ENCODE measurements at places on chromosomes 3 and 15.

GRCh38 chr15:65333148-65333820, 28.8 kb downstream of the RNU5B-1 start:
- DNase-seq: no peak

DNA sequence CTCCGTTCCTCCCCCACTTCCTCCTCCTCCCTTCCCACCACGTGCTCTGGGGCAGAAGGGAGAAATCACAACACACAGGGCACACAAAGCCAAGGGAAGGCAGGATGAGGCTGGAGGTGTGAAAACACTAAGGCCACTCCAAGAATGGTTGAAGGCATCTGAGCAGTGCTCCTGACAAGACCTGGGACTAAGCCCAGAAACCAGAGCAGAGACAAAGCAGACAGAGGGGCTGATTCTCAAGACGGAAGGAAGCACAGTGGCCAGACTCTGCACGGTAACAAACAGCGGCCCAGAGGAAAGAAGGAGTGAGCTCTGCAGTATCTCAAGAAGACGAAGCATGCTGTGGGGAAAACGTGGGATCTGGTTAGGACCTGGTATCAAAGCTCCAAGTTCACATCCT, 78.1 kb downstream of the ADCY5 start:
- no peak for DNase-seq

DNA sequence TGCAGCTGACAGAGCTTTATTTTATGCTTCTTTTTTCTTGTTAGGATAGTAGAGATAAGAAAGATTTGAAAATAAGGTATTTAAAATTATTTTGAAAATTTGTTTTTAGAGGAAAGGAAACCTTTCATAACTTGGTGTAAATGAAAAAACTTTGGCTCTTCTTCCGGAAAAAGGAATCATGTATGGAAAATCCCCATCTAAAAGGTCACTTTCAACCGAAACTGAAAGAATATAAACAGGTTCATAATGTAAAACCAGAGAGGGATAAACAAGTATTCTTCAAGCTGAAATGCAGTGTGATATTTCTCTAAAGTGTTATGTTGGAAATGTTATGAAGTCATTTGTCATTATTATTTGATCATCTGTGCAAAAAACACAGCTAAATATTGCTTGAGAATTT, 246.8 kb downstream of the NFKBIZ start:
- DNase-seq: no peak

- peak; percentile 78 for DNase-seq
These were observed 37.3 kb downstream of the MLH1 start for GRCh38 chr3:37030588-37030987.

- DNase-seq: no peak
These were observed 59.5 kb downstream of the ZNF609 start for GRCh38 chr15:64519897-64520296.

DNA sequence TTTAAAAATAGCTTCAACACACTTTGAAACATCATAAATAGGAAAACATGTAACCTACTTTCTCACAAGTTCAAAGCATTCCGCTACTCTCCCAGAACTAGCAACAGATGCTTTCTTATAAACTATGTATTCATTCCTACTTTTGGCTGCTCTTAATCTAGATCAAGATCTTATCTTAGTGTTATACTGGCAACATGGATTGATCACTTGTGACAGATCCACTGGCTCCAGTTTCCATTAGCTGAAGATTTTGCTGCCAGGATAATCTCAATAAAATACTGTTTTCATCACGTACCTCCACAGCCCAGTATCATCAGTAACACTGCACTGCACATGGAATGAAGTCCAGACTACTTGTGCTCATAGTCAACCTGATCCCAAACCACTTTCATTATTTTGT, 491.7 kb upstream of the AGTR1 start:
- no peak for DNase-seq

DNA sequence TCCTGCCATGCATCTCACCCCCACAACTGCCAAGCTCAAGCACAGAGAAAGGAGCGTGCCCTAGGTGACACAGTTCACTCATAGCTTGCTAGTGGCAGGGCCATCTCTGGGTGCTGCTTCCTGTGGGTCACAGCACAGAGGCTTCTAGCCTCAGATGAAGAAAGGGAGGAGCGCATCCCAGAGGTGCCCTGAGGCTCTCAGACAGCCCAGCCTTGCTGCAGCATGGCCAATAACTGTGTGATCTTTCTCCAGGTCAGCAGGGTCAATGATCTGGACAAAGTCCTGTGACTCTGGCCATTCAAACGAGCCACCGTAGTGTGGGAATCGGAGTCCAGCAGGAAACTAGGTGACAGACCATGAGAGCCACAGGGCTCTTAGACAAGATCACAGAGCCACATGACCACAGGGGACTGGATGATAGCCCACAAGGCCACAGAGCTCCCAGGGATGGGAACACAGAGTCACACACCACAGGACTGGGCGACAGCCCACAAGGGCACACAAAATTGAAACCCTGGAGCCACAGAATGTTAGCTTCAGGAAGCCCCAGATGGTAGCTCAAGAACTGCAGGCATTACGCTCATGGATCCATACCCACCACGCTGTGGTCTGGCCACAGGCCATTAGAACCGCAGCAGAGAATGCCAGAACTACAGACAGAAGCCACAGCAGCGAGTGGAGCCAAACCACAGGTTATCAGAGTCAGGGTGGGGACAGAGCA, 25.9 kb upstream of the GRIP2 start:
- no peak for DNase-seq

DNA sequence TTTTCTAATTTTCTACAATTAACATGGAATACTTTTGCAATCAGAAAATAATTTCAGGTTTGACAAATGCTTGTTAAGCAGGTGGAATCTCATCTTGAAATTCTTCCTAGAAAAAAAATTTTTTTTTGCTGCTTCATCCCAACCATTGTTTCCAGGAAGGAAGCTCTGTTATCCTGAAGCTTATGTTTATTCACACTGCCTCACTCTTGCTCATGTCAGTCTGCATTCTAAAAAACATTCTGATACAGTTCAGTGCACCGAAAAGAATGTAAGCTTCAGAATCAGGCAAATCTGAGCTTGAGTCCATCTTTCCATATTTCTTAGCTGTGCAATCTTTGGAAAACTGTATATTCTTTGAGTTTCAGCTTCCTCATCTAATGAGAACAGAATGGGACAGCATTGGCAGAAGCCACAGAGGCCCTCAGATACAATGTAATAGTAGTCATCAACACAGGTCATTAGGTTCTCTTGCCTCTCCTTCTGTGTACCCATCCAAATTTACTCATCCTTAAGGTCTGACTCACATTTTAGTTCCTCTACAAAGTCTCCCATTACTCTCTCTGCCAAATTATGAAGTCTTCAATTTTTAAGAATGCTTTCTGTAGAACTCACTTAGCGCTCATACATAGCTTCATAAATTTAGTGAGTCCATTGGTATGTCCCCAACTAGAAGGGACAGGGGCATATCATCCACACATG, 881.8 kb upstream of the NR2F2 start:
- no peak for DNase-seq

- DNase-seq: no peak
These were observed 261.7 kb downstream of the SLC9A9 start for GRCh38 chr3:143586576-143586975.

DNA sequence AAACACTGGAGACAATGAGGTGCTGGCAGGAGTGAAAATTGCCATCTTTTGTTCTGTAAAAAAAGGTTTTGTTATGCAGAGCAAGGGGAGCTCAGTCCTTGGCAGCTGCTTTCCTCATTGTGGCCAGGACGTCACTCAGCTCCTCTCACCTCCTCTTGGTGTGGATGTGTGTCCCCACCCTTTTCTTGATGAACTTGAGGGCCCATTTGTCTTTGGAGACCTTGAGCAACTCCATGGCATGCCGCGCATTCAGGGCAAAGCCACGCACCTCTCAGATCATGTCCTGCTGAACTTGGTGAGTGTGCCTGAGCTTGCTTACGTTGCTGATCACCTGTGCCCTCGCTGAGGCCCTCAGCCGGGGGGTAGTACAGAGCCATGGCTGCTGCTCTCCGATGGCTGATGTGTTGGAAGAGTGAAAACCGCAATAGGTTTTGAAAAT, 24.5 kb upstream of the BDH1 start:
- DNase-seq: no peak

- DNase-seq: no peak
These were observed 33.9 kb downstream of the SCN10A start for GRCh38 chr3:38782148-38782547.

DNA sequence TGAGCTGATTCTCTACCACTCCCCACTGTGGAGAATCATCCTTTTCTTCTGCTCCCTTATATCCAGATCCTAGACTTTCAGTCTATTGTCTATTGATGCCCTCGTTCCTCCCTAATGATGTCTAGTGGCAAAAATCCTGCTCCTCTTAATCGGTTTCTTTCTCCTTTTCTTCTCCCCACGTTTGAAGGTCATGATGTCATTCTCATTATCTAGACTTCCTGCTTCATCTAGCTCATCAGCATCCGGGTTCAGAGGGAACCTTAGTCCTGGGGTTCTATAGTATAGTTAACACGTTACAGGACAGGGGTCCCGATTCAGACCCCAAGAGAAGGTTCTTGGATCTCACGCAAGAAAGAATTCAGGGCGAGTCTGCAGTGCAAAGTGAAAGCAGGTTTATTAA, 14.9 kb upstream of the ALDH1A2 start:
- DNase-seq: no peak

GRCh38 chr15:82950746-82951370, 1.7 kb downstream of the HOMER2 start:
- no peak for DNase-seq

GRCh38 chr3:105745046-105745445, 123.8 kb downstream of the CBLB start:
- DNase-seq: no peak

DNA sequence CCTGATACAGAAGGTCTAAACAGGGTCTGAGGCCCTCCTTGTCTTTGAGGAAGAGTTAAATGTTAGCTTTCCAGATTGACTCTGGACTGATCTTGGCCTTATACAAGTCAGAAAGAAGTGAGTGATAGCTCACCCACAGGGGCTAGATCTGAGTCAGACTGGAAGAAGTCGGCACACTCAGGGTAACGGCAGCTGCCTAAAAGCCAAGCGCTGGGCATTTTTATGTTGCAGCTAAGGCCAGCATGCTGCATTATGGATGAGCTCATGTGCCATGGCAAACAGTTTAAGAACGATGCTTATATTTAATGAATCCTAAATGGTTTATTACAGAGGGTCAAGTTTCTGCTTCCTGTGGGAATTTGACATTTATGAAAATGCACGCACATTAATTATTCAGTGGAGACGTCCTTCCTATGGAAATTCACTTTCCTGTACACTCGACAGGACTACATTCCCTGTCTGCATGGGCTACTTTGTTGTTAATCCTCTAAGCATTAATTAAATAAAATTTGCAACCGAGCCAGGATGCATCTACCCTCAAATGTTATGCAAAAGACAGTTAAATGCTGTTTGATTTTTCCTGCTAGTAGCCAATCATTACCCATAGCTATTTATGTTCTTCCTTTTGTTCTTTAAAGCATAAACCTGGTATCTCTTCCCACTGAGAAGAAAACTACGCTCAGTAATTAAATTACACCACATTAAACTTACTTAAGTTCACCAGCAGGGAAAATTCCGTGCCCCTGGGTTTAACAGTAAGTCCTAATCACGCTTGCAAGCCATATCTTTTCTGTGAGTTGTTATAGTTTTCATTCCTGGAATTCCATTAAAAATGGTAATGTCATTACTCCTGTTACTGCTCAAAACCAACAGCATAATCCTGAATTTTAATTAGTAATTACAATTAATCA, 762.7 kb upstream of the CFAP20DC start:
- DNase-seq: no peak

GRCh38 chr15:55277715-55278114, 11.9 kb downstream of the RAB27A start:
- DNase-seq: no peak

DNA sequence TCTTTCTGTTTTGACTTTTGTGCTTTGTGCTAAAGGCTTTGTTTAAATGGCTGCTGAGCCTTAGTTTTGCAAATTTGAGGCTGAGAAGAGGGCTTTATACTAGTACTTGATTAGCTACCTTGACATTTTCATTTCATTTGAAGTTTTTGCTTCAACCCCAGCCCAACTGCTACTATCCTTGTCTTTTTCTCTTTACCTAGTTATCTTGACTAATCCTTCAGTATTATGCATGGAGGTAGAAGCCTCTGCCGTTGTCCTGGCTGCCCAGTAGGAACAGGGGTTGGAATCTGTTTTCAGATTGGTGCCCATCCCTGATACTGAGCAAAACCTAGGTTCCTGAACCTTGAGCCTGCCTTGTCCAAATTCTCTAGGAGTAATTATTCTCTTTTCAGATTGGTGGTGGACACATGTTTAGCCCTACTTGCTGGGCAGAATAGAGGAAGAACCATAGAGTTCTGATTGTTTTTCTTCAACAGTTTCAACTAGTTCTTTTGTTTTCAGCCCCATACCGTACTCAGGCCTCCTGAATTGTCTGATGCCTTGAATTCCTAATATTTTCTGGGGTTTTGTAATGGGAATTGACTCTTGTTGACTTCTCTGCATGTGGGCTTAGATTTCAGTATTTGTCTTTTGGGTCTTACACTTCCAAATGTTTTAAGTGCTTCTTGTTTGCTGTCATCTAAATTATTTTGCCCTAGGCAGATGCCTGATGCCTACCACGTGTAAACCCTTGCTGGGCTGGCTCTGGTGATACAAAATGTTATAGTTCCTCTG, 143.2 kb downstream of the DOCK3 start:
- DNase-seq: no peak

DNA sequence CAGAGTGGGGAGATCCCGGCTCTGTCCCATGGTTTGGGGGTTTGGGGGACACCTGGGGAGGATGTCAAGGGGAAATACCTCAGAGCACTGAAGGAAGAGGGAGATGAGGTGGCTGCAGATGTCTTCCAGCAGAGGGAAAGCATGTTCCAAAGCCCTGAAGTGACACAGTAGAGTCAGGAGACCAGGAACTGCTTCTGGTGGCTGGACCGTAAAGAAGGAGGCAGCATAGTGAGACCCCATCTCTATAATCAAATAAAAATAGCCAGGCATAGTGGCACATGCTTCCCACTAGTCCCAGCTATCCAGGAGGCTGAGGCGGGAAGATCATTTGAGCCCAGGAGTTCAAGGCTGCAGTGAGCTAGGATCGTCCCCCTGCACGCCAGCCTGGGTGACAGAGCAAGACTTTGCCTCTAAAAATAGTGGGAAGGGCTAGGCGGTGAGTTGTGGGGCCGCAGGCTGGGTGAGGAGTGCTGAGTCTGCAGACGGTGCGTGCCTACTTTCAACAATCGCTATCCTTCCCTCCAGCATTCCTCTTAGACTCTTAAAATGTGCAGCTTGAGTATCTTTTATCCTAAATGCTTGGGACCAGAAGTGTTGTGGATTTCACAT, 26.2 kb downstream of the HES1 start:
- DNase-seq: no peak

DNA sequence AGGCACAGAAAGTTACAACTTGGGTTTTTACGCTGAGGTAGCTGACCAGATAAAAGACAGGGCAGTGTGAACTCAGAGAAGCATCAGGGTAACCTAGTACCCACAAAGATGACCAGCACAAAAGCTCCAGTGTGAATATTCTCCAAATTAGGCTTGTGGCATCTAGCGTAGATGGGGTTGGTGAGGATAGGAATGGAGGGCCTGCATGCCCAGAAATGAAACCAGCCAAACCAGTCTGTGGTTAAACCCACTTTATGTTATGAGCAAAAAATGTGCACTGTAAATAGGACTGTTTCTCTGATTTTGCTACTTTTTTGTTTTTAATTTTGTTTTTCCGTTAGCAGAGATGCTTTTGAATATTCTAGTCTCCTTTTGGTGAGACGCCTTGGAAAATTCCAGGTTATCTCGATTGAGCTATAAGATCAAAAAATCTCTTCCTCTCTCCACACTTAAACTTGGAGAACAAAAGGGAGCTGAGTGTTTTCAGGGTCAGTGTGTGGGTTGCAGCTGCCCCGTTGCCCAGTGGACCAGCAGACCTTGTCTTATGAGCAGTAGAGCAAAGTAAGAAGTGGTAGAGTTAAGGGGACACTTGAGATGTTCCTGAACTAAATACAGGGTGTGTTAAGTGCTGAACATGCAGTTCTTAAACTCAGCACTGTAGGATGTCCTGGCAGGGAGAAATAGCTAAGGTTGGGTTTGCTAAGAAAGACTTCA, 132.9 kb downstream of the C3orf38 start:
- no peak for DNase-seq

All from muscle of arm (tissue), 14 donors.